ENCODE measurements at places on chromosomes 11 and 22.

GRCh38 chr11:91850021-91850420 is 374.6 kb upstream of the FAT3 start:
- DNase-seq, result no peak

GRCh38 chr11:26287067-26287518 is 44.8 kb upstream of the ANO3 start:
- no peak for DNase-seq

DNA sequence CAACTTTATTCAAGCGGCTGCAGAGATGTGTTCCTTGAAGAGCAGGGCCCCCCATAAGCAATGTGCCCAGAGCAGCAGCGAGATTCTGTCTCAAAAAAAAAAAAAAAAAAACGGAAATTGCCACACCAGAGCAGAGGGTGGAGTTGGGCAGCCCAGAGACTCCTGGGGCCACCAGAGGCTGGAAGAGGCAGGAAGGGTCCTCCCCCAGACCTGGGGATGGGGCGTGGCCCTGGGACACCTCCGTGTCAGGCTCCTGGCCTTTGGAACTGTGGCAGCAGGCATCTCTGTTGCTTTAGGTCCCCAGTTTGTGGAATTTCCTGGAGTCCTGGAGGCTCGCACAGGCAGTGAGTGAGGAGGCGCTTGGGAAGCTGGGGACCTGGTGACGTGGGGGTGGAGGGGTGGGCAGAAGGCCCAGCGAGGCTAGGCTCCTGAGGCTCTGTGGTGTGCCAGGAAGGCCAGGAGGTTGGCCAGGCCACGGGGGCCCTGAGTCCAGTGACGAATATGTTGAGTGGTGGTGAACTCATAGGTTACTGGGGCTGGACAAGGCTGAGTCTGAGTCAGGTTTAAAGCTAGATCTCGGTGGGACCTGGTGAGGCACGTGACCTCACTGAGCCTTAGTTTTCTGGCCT is 735.6 kb downstream of the BRD1 start:
- DNase-seq, result no peak

DNA sequence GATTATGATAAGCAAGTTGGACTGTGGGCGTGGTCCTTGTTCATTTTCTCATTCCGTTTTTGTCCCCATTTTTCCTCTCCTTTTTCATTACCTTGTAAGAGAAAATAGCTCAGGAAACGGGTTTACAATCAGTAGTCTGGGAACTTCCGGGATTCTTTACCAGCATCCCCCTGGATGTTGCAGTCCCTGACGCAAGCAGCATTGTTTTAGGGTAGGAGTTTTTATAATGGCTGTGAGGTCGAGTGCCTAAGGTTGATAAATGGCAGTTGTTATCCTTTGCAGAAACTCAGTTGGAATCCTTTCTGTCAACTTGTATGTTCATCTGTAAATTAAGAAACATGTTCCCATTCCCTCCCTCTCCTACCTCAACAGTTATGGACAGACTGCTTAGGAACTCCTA is 68.3 kb downstream of the ARHGEF12 start:
- DNase-seq, result no peak

DNA sequence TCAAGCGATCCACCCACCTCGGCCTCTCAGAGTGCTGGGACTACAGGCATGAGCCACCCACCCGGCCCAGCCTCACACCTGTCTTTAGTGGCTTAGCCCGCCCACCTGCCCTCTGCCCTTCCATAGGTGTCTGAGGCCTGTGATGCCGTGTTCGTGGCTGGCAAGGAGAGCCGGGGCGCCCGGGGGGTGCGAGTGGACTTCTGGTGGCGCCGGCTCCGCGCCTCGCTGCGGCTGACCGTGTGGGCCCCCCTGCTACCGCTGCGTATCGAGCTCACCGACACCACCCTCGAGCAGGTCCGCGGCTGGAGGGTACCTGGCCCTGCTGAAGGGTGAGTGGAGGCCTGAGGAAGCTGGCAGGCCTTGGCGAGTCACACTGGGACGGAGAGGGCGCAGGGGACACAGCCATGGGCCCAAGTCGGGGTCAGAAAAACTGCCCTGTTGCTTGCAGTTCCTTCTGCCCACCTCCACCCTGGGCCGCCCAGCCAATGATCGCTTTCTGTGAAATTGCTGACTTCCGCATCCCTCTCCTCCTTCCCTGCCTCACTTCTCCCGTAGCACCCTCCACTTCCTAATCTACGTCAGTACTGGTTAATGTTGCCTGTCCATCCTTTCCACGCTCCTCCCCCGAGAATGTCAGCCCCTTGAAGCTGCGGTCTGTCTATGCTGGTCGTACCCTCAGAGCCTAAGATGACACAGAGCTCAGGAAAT is 9.3 kb downstream of the TMEM132A start:
- DNase-seq, result no peak

DNA sequence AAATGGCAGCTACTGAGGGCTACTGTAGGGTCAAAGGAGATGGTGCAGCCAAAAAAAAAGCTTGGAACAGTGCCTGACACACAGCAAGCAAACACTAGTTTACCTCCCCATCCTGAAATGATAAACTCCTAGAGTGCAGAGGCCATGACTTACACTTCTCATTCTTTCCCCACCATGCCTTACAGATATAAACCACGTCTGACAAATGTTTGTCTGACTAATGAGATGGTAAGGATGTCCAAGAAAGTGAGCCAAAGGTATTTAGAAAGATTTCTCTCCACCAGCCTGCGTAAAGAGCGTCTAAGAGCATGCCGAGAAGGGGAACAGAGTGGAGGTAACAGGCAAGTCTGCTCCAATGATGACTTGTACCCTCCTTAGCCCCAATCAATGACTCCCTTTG is 99.0 kb downstream of the LARGE1 start:
- DNase-seq, result no peak

DNA sequence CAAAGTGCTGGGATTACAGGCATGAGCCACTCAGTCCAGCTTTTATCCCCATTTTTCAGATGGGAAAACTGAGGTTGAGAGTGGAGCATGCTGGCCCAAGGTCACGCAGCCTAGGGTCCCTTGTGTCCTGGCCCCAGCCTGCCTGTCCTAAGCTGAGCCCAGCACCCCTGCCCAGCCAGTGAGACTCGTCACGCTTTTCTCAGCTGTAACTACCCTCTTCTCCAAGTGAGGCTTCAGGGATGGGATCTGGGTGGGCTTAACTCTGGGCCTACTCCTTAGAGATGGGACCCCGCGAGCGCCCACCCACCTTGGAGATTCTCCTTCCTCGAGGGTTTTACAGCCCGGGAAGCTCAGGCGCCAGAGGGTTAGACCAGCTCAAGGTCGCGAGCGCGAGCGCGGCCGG is 390 bp upstream of the TMEM151A start:
- DNase-seq, result no peak

- DNase-seq, result no peak
Observed at GRCh38 chr11:94449029-94449428, 44.6 kb downstream of the MRE11 start.

- DNase-seq, result no peak
Observed at GRCh38 chr11:124108156-124108555, 7.1 kb upstream of the VWA5A start.
